Hematopoietic multipotent progenitor cell treated with erythropoietin and hydrocortisone succinate and interleukin-3 and kit ligand, for 15 days (in vitro differentiated cells): ENCODE measurements at places on chromosomes 1 and 21.

DNA sequence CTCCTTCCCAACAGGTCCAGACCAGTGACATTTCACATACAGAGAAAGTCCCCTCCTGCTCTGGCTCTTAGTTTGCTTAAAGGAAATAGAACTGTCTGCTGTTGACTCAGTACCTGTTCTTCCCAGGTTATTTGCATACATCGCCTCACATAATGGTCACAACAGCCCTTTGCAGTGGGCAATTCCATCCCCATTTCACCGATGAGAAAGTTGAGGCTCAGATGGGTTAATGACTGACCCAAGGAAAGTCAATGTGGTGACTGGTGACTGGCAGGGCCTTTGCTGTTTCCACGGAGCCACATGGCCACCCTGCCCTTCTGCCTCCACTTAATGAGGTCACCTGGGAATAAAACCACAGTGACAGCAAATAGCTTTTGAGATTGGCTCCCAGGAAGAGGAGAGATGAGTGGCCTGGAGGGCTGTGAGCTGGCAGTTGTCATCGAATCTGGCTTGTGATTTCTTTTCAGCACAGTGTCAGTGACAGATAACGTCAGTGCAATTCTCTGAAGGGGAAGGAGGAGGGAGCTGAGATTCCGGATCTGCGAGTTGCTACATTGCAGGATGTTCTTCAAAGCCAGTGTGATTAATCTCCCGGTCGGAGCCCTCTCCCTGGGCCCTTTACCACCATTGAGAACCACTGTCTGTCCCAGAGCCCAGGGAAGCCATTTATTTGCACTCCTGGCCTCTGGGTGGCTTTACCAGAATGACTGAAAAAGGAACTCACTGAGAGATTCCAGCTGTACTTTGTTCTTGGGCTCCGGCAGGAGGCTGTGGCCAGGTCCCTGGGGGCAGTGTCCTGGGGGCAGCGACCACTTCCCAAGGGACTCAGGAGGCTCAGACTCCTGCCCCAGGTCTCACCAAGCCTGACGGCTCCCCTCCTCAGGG lies 117.2 kb downstream of the CNIH3 start:
- DNase-seq, result no peak

DNA sequence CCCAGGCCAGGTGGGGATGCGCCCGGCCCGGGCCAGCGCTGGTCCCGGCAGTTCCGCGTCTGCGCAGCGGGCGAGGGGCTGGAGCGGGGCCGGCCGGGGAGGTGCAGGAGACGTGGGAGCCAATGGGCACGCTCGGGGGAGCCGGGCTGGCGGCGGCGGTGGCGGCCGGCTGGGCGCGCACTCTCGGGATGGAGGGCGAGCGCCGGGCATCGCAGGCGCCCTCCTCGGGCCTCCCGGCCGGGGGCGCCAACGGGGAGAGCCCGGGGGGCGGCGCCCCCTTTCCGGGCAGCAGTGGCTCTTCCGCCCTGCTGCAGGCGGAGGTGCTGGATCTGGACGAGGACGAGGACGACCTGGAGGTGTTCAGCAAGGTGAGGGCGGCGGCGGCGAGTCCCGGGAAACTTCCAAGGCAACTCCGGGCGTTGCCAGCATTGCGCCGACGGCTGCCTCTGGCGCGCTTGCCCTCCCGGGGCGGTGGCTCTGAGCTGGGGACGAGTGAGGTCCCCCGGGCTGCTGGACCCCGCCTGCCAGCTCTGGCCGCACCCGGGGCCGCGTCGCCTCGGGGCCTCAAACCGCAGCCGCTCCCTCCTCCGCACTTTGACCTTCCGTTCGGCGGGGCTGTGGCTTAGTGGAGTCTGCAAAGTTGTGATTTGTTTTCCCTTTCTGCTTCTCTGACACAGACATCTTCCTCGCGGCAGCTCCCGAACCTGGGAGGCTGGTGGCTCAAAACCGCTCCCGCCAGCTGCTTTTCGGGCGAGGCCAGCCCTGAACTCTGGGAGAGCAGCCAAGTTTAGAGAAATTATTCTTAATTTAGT lies at the start of gene SNX7:
SNX7 (plus strand) TSS at position 178 of the 812 bp plus-strand sequence; CDS start at position 189, 11 bp downstream.
- DNase-seq, result no peak

DNA sequence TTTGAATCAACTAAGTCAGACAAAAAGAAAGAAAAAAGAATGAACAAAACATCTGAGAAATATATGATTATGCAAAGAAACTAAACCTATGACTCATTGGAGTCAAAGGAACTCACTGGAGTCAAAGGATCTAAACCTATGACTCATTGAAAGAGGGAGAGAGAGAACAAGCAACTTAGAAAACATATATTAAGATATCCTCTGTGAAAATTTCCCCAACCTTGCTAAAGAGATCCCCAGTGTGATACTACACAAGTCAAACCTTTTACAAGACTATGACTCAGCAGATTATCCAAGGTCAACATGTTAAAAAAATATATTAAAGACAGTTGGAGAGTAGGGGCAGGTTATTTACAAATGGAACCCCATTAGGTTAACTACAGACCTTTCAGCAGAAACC lies 1538.3 kb downstream of the NCAM2 start:
- no peak for DNase-seq

- no peak for DNase-seq
Measured at GRCh38 chr1:42943728-42944127, 14.9 kb downstream of the SLC2A1 start.

DNA sequence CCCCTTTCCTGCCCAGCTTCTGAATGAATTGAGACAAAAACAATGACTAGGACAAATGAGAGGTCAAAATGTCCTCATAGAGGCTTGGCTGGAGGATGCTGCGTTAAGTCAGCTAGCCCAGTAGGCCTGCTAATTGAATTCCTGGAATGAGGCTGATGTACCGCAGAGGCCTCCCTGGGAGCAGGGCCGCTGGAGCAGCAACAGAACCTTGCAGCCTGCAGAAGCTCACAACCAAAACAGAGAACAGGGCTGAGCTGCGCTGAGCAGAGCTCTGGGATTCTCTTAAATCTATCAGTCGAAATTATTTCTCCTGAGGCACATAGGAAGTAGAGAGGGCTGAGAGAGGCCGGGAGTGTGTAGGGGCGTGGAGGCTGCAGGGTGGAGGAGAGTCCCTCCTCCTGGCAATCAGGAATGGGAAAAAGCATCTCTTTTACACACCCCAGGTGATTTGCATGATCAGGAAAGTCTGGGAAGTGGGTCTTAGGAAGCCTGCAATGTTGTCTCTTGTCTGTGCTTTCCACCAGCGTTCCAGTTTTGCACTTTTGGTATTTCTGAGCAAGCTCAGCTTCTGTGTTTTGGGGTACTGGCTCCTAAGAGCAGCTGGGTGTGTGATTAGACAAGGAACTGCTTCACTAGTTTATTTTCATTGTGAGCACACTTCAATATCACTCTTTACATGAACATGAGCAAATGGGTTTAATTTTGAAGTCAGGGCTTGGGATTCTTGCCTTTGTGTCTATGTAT lies 66.5 kb downstream of the RYR2 start:
- DNase-seq, result no peak

GRCh38 chr1:6599141-6599975 lies 3.3 kb downstream of the KLHL21 start:
- DNase-seq, result no peak

DNA sequence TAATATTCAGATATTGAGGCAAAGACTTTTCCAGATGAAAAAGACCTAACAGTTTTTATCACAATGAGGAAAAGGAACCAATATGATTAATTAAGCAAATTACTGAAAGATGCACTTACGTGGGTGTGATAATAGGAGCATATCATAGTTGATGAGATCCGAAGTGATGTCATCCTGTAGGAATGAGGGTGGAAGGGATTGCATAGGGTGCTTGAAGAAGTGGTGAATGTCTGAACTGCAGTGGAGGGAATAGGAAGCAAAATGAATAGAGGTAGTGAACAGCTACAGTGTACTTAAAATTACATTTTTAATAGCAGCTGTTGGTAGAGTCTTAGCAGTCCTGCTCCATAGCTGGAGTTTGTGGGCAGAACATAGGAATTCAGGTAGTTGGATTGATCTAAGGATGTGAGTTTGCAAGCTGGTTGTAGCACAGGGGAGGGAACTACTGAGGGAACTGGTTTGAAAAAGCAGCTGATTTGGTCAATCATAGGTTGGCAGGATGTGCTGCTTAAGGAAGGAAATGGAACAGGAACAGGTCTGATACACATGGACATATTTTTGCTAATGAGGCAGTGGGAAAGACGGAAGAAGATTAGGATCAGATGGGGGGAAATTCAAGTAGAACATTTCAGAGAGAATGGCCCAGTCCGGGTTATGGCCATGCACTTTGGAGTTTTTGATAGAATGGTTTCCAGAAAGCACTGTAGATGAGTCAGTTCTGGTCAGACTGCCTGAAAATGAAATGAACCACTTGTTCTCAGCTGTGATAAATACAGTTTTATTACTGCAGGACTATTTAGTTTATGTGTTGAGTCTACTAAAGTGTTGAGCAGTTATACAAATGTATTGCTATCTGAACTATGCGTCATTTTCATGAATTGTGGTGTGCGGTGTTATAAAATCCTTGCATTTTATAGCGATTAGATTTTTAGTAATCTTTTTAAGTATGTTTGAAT lies 155.8 kb downstream of the RYR2 start:
- no peak for DNase-seq

- no peak for DNase-seq
Measured at GRCh38 chr21:16046656-16047330, 317.0 kb downstream of the USP25 start.

DNA sequence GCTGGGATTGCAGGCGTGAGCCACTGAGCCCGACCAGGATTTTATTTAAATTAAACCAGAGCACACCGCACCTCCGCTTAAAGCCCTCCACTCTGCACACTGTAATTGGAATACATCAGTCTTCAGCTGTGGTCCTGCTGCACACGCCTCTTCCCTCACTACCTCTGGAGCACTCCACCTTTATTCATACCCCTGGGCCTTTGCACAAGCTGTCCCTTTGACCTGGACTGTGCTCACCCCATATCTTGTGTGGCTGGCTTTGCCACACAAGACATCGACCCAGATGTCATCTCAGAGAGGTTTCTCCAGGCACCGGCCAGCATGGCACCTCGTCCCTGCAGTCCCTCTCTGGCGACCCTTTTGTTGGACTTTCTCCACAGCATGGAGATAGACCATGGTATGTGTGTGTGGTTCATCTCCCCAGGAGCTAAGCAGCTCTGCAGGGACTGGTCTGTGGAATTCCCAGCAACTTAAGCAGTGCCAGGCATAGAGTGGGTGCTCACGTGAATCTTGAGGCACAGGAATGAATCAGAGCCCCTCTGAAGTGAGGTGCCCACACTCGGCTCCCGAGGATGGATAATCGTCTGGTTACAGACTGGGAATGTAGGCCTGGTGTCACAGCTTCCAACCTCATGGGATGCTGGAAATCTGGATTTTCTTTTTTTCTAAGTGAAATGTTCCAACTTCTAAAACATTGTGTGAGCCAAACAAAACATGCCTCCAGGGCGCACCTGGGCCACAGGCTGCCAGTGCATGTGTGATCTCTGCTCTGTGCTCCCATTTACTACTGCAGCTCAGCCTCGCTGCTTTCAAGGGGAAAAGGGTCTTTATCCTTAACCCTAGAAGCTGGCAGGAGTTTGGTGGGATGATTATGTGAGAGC lies 61.9 kb downstream of the EVA1C start:
- DNase-seq, result no peak

DNA sequence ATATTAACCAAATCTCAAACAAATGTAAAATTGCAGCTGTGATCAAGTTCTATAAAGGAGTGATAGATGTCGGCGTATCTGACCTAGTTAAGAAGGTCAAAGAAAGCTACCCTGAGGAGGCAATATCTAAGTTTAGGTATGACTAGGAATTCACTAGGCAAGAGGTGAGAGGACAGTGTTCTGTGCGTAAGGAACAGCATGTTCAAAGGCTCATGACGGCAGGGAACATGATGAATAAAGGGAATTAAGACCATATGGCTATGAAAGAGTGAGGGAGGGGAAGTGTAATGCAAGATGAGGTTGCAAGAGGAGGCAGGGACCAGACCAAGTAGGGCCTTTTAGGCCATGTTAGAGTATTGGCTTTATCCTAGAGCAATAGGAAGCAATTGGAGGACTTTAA lies 8.6 kb downstream of the LIX1L start:
- no peak for DNase-seq

DNA sequence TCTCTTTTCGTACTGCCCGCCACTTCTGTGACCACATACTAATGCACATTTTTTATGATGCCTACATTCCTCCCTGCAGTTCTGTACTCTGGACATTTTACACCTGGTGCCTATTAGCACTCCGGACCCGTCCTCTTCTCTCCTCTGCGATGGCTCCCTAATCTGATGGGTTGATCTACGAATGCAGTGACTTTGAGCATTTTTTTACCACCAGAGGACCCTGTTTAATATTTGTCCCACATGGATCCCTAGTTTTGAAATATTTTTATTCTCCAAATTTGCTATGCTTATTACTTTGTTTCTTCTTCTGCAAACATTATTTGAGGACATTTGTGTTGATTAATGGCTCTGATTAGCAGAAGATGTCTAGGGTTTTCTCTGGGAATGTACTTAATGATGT lies 5.2 kb downstream of the PPFIA4 start:
- no peak for DNase-seq

- DNase-seq, result no peak
Measured at GRCh38 chr1:248406721-248407692, 4.2 kb downstream of the OR2T1 start.

DNA sequence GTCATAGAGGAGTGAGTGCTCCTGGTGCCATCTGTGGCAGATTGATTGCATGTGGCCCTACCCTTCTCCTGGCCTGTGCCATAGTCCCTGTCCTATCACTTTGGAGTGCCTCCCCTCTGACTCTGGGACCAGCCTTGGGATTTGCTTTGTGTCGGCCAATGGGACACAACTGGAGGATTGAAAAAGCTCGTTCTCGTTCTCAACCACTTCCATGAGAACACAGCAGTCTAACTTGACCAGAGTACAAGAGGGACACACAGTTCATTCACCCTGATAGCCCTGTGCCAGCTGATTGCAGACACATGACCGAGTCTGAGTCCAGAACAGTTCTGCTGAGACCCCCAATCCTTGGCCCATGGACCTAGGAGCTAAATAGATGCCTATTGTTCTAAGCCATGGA lies 47.8 kb downstream of the C1orf198 start:
- no peak for DNase-seq

GRCh38 chr1:164905869-164906268 lies 346.9 kb downstream of the PBX1 start:
- no peak for DNase-seq

DNA sequence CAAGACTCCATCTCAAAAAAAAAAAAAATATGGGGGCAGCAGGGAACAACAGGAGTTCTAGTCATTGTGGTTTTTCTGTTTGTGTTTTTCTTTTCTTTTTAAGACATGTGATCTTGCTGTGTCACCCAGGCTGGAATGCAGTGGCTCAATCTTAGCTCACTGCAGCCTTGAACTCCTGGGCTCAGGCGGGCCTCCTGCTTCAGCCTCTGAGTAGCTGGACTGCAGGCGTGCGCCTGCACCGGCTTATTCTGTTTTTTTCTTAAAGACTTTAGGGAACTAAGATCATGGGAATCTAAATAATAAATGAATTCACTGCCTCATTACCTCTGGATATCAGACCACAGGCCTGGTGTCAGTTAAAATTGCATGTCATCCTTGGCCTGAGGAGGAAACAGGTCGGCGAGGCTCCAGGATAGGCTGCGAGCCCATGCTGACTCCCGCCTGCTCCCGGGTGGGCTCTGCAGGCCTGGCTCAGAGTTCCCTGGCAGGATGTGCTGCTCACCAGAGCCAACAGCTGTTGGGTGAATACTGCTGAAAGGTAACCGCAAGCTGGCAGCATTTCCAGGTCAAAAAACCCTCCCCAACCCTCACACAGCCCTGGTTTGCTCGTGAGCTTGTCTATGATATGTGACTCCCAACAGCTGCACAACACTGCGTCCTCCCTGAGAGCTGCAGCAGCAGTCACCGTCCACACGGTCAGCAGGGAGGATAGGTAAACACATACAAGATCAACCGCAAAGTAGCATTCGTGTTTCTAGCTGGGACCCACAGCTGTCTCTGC lies 58.1 kb downstream of the SCCPDH start:
- no peak for DNase-seq

GRCh38 chr1:62585469-62586155 lies 11.7 kb upstream of the ANGPTL3 start:
- DNase-seq, result no peak
